Lung (tissue), 17 donors: ENCODE measurements at places on chromosomes 16 and 17. TPM values are rescaled to one million over a fixed set of nuclear protein-coding genes. Genes with fewer than 3 reads are reported as not detected.

GNG13 gene
- not detected for total RNA-seq

- no peak for DNase-seq
Measured at GRCh38 chr17:81641825-81642489, 5.0 kb downstream of the TSPAN10 start.

GRCh38 chr16:5062790-5063765 lies 2.7 kb downstream of the C16orf89 start:
- DNase-seq = no peak

ZNF19 gene
- total RNA-seq = 12.6 TPM

RFWD3 gene
- total RNA-seq = 14.8 TPM

DNA sequence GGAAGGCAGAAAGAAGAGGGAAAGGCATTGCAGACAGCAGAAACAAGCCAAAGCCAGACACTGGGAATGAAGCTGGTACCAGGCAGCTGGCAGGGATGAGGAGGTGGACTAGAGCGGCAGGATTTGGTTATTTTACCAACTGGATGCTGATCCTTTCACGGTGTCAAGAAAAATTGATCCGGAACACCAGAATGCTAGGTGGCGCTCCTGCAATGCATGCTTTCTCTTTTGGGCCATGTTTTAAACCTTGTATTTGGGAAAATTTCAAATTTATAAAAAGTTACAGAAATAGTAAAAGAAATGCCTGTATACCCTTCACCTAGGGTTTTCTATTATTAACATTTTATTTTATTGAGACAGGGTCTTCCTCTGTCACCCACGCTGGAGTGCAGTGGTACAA lies 224.7 kb downstream of the SOX9 start:
- no peak for DNase-seq

ITGAD gene
- 0.43 TPM for total RNA-seq

- DNase-seq = no peak
Measured at GRCh38 chr17:57855391-57856035, 5.7 kb upstream of the MRPS23 start.

DNA sequence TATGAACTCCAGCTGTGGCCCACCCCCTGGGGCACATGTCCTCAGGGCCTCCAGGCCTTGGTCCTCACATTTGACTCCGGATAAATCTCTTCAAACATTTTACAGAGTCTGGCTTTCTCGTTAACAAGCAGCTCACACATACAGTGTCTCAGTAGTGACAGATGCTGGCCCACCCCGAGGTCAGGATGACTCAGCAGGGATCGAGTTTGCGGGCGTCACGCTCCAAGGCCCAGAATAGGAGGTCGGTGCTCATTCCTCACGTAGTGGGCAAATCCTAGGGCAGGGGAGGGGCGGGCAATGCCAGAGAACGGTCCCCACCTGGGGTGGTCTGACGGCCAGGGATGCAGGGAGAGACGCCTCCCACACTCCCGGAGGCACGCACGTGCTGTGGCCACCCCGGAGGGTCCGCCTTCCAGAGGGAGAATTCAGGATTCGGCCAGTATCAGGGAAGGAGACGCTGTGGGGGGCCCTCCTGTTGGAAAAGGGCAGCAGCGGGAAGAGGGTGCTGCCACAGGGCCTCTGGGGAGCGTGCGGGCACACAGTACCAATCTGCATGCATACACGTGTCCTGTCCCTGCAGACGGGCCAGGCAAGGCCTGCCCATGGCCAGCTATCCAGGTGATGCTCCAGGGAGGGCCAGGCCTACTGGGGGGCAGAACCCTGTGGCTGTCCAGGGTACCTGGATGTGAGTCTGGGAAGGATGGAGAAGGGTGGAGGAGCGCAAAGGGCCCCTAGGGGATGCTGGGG lies 8.6 kb downstream of the SLC7A5 start:
- no peak for DNase-seq
